ENCODE measurements at places on chromosomes 1 and 21.

GRCh38 chr21:36163750-36164741 is 7.4 kb downstream of the DOP1B start:
- no peak for DNase-seq

- DNase-seq = no peak
Measured at GRCh38 chr1:96164053-96164452, 557.5 kb upstream of the PTBP2 start.

- DNase-seq = no peak
Measured at GRCh38 chr1:16718908-16719533, 21.3 kb upstream of the RNU1-4 start.

DNA sequence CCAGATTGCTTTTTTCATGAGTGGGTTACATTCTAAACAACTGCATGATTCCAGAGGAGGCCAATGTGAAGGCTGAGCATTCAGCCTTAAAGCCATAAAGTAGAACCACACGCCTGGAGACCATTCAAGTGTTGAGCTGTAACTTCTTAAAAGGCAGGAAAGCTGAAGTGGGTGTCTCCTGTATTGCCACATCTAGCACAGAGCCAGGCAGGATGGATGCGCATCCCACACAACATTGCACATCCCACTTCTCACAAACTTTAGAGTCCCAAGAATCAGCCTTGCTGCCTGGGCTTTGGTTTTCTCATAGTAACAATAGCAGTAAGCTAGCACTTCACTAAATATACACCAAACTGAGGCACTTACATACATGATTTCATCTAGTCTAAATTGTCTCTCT is 151.7 kb downstream of the DAB1 start:
- no peak for DNase-seq

- DNase-seq = no peak
Measured at GRCh38 chr1:208180421-208180820, 63.8 kb downstream of the PLXNA2 start.

GRCh38 chr21:16667395-16667794 is 845.4 kb upstream of the CXADR start:
- no peak for DNase-seq

DNA sequence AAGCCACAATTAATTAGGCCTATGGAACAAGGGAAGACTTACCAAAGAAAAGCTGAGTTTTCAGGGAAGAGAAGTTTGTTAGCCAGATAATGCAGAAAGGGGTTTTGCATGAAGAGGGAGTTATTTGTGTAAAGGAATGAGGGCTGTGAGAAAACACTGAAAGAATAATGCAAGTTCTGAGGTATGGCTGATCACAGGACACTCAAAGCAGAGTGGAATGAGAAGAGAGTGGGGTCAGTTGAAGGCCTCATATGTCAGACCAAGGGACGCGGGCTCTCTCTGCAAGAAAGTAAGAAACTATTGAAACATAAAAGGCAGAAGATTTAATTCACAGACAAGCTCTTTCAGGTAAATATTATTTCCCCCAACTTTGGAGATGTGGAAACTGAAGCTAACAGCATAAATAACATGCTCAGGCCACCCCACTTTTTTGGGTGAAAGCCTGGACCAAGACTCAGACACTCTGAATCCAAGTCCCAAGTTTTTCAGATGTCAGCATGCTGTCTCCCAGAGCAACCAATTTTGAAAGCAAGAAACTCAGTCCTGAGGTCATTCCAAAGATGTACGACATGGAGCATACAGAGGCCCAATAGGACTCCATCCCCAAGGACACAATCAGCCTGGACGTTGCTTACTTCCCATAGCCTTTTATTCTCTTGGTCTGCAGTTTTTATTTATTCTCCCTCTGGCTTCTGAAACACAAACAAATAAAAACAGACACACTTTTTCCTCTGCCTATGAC is 47.3 kb upstream of the FGGY start:
- no peak for DNase-seq

GRCh38 chr1:61950418-61950817 is 208.1 kb downstream of the PATJ start:
- peak; percentile 22 for DNase-seq
